ENCODE measurements at places on chromosomes 13 and 19. TPM values are rescaled to one million over a fixed set of nuclear protein-coding genes. Genes with fewer than 3 reads are reported as not detected.

Gene SPACA4
- not detected for total RNA-seq

Gene OVOL3
- total RNA-seq = 0.78 TPM

Gene ZNF136
- total RNA-seq = 1.4 TPM

Gene BRCA2
- 3.7 TPM for total RNA-seq

Gene LGALS7
- not detected for total RNA-seq

Gene ZNF223
- total RNA-seq = 2.8 TPM

Gene ZNF492
- not detected for total RNA-seq

Gene CYP4F12
- 2.0 TPM for total RNA-seq

Gene AP1M2
- total RNA-seq = 41.6 TPM

Gene ACER1
- not detected for total RNA-seq

Gene ADAMTSL5
- 3.4 TPM for total RNA-seq

Gene APC2
- total RNA-seq = 2.7 TPM

Gene CGB1
- total RNA-seq = not detected

Gene PCP2
- not detected for total RNA-seq

Gene ZNF229
- 3.0 TPM for total RNA-seq

Gene SERPINE3
- not detected for total RNA-seq

Gene HNRNPA1L2
- 5.1 TPM for total RNA-seq

Gene ELSPBP1
- total RNA-seq = not detected
